NCI-H1436 treated with DMSO at 0.1 percent for 48 hours (cell line): ENCODE measurements at places on chromosomes 16 and 17.
A peak's percentile ranks its signal among the peaks of the same experiment; 100 is the strongest.

DNA sequence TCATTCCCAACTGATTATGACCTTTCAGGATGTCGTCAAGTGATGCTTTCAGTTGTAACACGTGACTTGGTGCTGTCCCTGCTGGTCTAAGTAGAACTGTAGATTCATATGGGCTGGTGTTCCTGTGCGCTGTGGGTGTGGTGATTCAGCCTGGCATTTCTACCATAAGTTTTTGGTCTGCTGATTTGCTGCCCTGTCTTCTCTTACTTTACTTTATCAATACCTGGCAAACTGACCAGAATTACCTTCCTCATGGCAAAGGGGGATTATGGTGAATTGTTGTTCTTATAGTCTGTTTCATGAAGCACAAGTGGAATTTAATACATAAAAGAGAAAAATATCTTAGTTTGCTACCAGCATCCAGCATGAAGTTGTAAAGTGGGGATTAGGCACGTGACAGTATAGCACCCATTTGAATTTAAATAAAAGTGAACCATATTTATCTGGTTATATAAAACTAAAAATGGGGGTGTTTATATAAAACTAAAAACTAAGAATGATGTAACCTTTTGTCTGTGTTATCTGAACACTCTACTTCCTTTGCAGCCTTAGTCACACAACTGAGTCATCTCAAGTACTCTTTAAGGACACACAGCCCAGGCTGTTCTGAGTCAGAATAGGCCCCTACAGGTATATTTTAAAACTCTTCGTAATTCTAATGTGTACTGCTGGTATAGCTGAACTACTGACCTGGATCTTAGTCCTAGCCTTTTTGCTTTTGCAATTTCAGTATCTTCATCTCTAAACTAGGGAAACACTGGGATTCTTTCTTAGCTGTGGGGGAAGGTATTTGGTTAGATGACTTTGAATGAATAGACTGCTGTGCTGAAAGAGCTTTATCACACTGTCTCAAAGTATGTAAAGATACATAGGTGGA, 28.3 kb downstream of the TTC19 start:
- DNase-seq = no peak

GRCh38 chr17:2266045-2266864, 37.3 kb downstream of the SMG6 start:
- no peak for DNase-seq

GRCh38 chr17:10229181-10229580, 30.8 kb upstream of the GAS7 start:
- no peak for DNase-seq

- no peak for DNase-seq
Measured at GRCh38 chr17:49978501-49978900, 9.5 kb downstream of the DLX4 start.

DNA sequence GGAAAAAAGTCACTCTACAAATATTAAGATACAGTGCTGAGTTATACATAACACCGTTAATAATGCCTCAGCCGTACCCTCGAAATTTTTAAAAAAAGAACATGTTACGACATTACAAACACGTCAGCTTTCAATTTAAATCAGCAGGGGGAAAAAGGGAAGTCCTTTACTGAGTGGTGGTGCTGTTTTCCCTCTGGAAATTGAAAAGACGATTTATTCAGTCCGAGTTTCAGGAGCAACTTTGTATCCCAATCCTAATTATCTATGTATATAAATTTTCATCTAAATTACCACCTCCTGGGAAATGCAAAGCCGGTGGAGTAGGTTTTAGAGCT, 1.3 kb downstream of the NETO2 start:
- DNase-seq = no peak

- DNase-seq = no peak
Measured at GRCh38 chr16:17339764-17340541, 130.8 kb downstream of the XYLT1 start.

DNA sequence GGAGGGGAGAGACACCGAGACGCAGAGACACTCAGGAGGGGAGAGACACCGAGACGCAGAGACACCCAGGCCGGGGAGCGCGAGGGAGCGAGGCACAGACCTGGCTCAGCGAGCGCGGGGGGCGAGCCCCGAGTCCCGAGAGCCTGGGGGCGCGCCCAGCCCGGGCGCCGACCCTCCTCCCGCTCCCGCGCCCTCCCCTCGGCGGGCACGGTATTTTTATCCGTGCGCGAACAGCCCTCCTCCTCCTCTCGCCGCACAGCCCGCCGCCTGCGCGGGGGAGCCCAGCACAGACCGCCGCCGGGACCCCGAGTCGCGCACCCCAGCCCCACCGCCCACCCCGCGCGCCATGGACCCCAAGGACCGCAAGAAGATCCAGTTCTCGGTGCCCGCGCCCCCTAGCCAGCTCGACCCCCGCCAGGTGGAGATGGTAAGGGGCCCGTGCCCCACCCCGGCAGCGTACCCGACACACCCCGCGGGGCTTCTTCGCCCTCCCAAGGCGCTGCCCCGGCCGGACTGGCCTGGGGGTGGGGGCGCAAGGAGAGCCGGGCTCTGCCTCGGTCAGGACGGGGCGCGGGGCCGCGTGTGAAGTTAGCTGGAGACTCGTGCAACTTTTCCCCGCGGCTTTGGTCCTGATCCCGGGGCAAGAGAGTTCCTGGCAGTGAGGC, 427 bp downstream of the PPP1R1B start:
- no peak for DNase-seq

- no peak for DNase-seq
Measured at GRCh38 chr17:15124746-15125145, 140.4 kb downstream of the PMP22 start.

DNA sequence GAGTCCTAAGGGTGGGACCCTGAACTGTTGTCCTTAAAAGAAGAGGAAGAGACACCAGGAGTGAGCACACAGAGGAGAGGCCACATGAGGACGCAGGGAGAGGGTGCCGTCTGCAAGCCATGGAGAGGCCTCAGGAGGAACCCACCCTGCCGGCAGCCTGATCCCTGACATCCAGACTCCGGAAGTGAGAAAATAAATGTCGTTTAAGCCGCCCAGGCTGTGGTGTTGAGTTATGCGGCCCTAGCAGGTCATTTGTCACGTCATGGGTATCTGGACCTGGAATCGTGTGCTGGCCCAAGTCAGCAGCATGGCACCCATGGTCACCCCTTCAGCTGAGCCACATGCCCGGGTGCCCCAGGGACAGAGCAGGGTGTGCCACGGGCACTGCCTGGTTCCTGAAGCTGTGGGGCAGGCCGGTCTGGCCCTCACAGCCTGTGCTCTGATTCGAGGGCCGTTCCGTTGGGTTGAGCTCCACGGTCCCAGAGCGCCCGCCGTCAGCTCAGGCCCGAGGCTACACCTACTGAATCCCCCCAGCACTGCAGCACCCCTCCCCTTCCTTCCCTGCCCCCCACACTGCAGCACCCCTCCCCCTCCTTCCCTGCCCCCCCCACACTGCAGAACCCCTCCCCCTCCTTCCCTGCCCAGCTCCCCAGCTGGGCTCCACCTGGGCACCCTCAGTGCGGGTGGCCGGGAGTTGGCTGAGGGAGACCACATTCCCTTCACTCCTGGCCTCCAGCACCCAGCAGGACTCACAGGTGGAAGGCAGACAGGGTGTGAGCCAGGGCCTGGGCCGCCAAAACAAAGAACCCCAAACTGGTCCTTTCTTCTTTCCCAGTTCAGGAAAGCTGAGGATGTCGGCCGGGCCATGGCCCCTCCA, 2.7 kb upstream of the CCDC57 start:
- no peak for DNase-seq

DNA sequence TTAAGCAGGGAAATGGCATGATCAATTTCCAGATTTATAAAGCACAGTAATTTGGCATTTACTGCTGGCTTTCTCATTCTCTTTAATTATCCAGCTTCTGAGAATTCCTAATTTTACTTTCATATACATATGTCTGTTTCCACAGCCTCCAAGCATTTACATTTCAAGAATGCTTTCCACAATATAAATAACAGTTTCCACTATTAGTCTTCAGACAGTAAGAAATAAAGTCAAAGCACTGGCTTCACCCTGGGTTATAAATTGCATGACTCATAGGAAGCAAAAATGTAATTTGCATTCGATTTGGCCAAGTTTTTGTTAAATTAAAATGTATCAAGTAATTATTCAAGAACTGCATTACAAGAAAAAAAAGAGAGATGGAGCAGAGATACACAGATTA, 53.5 kb downstream of the MPHOSPH6 start:
- no peak for DNase-seq

GRCh38 chr17:28145348-28145747, 102.9 kb downstream of the NLK start:
- DNase-seq = no peak

DNA sequence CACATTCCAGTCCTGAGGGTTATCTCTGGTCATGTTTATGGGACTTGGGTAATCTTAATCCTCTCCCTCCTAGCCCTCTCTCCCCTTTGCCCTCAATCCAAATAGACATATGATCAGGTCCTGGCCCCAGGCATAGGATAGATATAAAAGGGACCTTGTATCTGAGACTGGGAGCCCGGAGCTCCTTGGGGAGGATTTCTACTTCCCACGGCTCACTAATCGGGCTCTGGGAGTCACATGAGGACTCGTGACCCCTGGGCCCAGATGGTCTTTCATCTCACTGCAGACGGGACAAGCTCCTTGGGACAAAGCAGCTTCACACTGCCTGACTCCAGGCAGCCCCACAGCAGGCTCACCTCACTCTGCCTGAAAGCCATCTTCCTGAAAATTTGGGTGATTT, 57.8 kb upstream of the LYRM9 start:
- no peak for DNase-seq

DNA sequence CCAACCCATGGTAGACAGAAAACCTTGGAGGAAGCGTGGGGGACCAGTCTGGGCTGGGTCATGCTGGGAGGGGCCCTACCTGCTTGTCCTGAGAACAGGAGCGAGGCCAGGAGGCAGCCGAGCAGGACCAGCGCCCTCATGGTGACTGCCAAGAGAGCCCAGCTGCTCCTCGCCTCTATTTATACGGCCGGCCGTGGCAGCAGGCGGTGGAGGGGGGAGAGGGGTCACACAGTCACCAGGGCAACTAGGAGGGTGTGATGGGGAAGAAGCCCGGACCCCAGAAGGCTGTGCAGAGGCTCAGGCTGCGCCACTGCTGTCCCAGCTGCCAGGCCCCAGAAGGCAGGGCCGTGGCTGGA, at the start of gene SRL:
SRL (minus strand) TSS at position 153 of the 356 bp plus-strand sequence; CDS start at position 140, 13 bp downstream.
- DNase-seq = no peak

GRCh38 chr17:32588135-32588534, 101.3 kb downstream of the CDK5R1 start:
- no peak for DNase-seq

DNA sequence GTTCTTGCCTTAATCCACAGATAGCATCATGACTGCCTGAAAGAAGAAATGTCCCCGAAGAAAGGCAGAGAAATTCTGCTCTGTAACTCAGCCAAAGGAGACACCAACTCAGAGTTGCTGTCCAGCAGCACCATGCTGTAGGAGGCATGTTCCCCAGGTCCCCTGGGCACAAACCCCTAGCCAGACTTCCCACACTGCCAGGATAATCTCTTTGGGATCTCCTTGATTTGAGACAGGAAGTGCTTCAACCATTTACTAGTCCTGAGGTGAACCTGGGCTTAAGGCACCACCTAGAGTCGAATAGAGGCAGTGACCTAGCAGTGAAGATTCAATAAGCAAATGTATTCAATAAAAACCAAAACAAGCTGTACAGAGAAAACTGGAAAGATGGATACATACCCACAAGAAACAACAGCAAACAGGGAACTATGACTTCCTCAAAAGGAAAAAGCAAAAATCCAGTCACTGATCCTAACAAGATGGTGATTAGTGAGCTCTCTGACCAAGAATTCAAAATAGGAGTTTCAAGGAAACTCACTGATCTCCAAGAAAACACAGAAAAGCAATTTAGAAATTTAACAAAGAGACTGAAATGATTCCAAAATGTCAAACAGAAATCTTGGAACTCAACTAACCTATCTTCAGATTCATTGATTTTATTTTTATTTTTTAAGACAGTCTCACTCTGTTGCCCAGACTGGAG, 5.7 kb downstream of the OR4D2 start:
- DNase-seq = peak; percentile 11

GRCh38 chr16:15961060-15961511, 11.7 kb downstream of the ABCC1 start:
- DNase-seq = no peak

- DNase-seq = no peak
Measured at GRCh38 chr17:35780950-35781349, 14.5 kb downstream of the MMP28 start.

GRCh38 chr17:81470944-81471817, 41.4 kb downstream of the ACTG1 start:
- DNase-seq = no peak

DNA sequence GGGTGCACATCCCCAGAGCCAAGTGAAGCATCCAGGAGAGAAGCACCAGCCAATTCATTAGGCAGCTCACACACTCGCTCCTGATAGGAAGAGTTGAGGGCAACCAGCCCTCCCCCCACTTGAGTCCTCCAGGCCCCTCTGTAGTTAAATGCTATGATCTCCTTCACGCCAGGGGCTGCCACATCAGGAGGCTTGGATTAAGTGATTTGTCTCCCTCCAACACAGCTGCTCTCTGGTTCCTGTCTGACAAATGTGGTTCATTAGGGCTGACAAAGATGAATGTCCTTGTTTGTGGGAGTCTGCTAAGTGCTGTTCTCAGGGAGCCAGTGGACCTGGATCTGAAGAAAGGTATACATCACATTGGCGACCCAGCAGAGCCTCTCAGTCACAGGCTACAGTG, 94.5 kb upstream of the WSCD1 start:
- DNase-seq = no peak

GRCh38 chr17:47871048-47871447, 20.1 kb upstream of the SP6 start:
- no peak for DNase-seq

DNA sequence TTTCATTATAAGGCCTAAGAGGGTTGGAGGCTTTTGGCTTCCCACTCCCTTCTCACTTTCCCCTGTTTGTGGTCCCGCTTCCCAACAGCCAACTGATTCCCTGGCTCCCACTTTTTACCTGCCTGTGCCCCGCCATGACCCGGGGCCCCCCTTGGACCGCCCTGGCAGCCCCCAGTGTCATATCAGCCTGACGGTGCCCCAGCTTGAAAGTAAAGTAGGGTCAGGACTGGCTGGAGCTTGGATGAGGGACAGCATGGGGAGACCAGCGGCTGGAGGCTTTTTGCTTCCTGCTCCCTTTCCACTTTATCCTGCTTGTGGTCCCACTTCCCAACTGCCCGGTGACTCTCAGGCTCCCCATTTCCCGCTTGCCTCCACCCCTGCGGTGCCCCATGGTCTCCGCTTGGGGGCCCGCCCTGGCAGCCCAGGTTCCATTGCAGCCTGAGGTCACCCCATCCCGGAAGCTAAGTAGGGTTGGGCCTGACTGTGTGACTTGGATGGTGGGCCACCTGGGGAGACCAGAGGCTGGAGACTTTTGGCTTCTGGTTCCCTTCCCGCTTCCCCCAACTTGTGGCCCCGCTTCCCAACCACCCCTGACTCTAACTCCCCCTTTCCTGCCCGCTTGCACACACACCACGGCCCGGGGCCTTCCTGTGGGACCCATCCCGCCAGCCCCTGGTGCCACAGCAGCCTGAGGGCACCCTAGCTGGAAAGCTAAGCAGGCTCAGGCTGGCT, 2274.7 kb downstream of the TP53TG3F start:
- DNase-seq = no peak
